ENCODE measurements at places on chromosomes 5 and 9. TPM values are rescaled to one million over a fixed set of nuclear protein-coding genes. Genes with fewer than 3 reads are reported as not detected.

DNA sequence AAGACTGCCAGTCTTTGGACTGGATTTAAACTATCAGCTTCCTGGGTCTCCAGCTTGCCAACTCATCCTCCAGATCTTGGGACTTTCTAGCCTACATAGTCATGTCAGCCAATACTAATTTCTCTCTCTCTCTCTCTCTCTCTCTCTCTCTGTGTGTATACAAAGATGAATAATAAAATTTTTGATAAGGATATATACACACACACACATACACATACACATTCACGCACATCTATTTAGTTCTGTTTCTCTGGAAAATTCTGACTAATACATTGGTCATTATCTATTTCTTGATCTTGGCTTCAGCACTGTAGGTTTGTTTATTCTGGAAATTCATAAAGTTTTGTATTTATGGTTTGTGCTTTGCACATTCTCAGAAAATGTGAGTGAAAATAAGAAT, 1606.2 kb upstream of the NUDT12 start:
- no peak for DNase-seq

DNA sequence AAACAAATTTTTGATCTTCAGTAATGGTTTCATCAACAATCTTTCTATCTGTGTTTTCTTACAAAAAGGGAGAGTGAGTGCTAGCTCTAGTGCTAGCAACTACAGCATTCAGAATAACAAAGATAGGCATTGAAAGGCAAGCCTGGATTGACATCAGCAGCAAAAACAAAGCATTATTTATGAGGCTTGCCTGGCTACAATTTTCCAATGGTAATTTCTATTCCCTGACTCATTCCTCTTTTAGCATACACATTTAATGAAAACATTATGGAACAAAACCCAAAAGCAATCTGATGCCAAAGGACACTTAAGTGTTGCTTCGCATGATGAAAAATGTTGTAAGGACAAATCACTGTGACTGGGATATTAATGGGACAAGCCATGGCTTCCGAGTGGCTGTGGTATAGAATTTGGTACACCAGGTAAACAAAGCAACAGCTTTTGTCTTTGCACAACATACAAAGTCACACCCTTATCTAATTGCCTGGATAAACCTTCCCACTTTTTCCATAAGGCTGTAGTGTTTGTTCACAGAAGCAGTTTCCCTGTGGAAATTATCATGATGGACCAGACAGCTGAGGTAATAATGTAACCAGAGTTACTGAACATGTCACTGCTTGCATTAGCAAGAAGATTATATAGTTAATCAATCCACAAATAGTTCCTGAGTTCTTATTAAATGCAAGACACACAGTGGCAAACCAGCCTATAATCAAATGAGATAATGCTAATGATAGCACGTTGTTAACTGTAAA, 179.8 kb upstream of the EDIL3 start:
- DNase-seq = no peak

DNA sequence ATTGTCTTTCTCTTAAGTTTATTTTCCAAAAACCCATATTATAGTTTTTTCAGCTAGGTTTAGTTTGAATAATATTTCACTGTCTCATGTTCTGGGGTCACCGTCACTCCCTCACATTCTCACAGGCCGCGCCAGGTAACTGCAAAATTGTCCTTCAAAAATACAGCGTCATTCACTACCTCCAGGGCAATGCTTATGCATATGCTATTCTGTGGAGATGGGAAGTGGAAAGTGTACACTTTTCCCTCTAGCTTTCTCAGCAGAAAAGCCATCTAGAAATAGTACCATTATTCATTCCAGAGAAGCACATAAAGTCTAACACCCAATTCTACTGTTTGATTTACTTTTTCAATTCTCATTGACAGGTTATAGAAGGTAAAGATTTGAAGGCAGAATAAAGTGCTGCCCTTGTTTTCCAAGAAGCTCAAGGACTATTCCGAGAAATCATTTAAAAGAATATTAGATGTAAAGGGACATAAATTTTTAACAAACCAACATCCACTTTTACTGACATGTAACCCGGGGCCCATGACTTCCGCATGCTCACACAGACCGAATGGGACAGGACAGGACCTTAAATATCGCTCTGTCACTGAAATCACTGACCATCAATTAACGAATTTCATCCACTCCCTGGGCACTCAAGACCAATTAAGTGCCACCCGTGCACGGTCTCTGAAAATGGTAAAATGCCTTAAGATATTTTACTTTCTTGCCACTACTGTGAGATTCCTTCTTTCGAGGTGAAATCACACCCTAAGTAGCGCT, 720 bp downstream of the NUDT12 start:
- DNase-seq = no peak

- no peak for DNase-seq
Observed at GRCh38 chr5:174145821-174146220, 100.3 kb downstream of the NSG2 start.

GRCh38 chr5:93675460-93676450, 65.6 kb downstream of the POU5F2 start:
- DNase-seq = no peak

GRCh38 chr5:3958389-3958788, 362.8 kb downstream of the IRX1 start:
- DNase-seq = no peak

- DNase-seq = no peak
Observed at GRCh38 chr5:68074633-68075032, 140.9 kb upstream of the PIK3R1 start.

GRCh38 chr5:64690417-64691151, at the start of gene SHISAL2B:
Gene SHISAL2B (plus strand): TSS chr5:64690503. CDS start chr5:64690624, 121 bp downstream.
- DNase-seq = no peak

DNA sequence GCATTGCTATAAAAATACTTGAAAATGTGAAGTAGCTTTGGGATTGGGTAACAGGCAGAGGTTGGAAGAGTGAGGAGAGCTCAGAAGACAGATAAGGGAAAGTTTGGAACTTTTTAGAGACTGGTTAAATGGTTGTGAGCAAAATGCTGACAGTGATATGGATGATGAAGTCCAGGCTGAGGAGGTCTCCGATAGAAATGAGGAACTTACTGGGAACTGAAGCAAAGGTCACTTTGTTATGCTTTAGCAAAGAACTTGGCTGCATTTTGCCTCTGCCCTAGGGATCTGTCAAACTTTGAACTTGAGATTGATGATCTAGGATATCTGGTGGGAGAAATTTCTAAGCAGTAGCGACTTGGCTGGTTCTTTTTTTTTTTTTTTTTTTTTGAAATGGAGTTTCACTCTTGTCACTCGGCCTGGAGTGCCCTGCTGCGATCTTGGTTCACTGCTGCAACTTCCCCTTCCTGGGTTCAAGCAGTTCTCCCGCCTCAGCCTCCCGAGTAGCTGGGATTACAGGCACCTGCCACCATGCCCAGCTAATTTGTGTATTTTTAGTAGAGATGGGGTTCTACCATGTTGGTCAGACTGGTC, 998.9 kb downstream of the TLE1 start:
- DNase-seq = no peak

DNA sequence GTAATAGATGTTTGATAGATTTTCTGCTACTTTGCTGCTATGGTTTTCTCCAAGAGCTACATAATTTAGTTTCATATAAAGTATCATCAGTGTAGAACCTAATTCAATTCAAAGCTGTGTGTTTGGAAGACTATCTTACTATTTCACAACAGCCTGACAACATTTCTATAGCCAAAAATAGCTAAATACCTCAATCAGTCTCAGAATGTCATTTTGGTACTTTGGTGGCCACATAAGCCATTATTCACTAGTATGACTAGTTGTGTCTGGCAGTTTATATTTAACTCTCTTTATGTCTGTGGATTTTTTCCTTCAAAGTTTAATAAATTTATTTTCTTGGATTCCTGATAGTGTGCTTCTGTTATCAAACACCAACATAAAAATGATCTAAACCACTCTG, 35.1 kb upstream of the CCDC152 start:
- DNase-seq = no peak

GRCh38 chr9:89442981-89443814, 54.7 kb downstream of the SEMA4D start:
- DNase-seq = no peak

The C5orf34 gene
- 0.10 TPM for polyA plus RNA-seq

The SELENOP gene
- 34.3 TPM for polyA plus RNA-seq

The ARL10 gene
- polyA plus RNA-seq = 3.9 TPM

The IQGAP2 gene
- 0.56 TPM for polyA plus RNA-seq

The PCDHB9 gene
- 0.15 TPM for polyA plus RNA-seq

The SPATA31D4 gene
- polyA plus RNA-seq = not detected

The ANGPTL2 gene
- polyA plus RNA-seq = 8.9 TPM

The BTNL8 gene
- 0.13 TPM for polyA plus RNA-seq

All from psoas muscle (tissue), 8 donors.